Activated naive CD8-positive, alpha-beta T cell treated with anti-CD3 and anti-CD28 coated beads, Interleukin-2, amount 50 U/mL, for 24 hours (primary cell): ENCODE measurements at places on chromosomes 11 and 22.
A peak's percentile ranks its signal among the peaks of the same experiment; 100 is the strongest.

DNA sequence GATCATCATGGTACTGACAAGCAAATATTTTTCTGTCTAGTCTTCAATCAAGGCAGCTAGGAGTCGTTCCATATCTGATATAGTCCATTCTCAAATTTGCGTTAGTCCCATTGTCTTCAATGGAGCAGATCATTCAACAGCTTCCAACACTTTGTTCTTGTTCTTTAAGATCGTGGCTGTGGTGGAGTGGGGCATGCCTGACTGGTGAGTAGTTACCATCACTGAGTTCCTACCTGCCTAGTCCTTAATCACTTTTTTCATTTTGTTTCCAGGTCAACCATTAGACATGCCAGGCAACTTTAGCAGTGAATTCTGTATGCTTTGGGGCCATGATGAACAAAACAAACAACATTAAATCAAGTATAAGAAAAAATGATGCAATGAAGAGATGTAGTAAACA lies 693.1 kb upstream of the KIRREL3 start:
- H3K27me3 ChIP-seq: no peaks in the 10 kb centered on the region
- no peaks in the 10 kb centered on the region for H3K4me1 ChIP-seq
- no peaks in the 10 kb centered on the region for H3K36me3 ChIP-seq
- H3K4me3 ChIP-seq: no peak overlapping the region
- H3K27ac ChIP-seq: no peak overlapping the region

DNA sequence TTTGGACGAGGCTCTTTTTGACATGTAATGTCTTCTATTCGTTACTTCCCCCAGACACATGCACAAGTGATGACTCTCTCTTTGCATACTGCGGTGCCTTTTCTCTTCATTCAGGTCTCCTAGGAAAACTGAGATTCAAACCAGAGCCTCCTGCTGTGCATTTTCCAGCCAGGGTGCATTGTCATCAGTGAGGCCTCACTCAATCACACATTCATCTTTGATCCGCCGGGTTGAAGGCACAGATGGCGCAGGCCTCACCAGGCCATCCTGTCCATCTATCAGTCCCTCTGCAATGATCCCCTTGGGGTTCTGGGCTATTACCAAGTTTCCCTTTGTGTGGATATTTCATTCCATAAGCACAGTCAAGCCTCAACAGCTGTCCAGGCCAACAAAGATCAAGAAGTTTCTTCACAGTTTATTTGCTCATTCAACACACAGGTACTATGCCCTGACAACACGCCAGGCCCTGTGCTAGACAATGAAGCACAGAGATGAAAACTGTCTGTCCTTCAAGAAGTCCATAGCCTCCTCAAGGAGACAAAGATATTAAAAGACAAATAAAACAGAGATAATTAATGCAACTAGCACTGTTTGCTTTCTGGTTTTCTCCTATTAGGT lies 107.8 kb downstream of the LARGE1 start:
- no peaks in the 10 kb centered on the region for H3K27me3 ChIP-seq
- H3K4me1 ChIP-seq: peaks cover 3% of the 10 kb centered on the region
- H3K27ac ChIP-seq: no peak overlapping the region
- no peaks in the 10 kb centered on the region for H3K36me3 ChIP-seq

GRCh38 chr11:90874986-90875385 lies 652.1 kb upstream of the CHORDC1 start:
- no peaks in the 10 kb centered on the region for H3K4me1 ChIP-seq
- no peak overlapping the region for H3K27ac ChIP-seq
- H3K27me3 ChIP-seq: no peaks in the 10 kb centered on the region
- H3K4me3 ChIP-seq: no peak overlapping the region

DNA sequence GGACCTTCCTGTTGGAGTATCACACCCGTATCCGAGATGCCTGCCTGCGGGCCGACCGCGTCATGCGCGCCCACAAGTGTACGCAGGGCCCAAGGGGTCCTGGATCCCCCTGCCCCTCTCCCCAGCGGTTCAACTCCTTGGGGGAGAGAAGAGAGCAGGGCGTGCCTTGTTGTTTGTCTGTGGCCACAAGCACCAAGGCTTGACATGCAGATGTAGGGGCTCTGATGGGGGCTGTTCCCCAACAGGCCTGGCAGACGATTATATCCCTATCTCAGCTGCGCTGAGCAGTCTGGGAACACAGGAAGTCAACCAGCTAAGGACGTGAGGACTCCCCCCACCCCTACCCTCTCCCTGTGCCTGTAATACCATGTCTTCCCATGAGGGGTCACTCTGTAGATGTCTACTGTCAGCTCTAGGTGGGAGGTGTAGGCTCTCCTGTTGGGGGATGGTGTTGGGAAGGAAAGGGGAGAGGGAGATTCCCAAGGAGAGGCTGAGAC lies 6.8 kb downstream of the CFL1 start:
- peaks cover 18% of the 10 kb centered on the region for H3K4me1 ChIP-seq
- H3K36me3 ChIP-seq: peaks cover 44% of the 10 kb centered on the region
- no peak overlapping the region for H3K4me3 ChIP-seq
- H3K27ac ChIP-seq: no peak overlapping the region
- no peaks in the 10 kb centered on the region for H3K27me3 ChIP-seq
- no peak for DNase-seq

- no peak overlapping the region for H3K4me3 ChIP-seq
- H3K27ac ChIP-seq: no peak overlapping the region
- peaks cover 97% of the 10 kb centered on the region for H3K4me1 ChIP-seq
- DNase-seq: no peak
- H3K27me3 ChIP-seq: no peaks in the 10 kb centered on the region
These were observed 14.8 kb downstream of the FLI1 start for GRCh38 chr11:128708660-128709059.

DNA sequence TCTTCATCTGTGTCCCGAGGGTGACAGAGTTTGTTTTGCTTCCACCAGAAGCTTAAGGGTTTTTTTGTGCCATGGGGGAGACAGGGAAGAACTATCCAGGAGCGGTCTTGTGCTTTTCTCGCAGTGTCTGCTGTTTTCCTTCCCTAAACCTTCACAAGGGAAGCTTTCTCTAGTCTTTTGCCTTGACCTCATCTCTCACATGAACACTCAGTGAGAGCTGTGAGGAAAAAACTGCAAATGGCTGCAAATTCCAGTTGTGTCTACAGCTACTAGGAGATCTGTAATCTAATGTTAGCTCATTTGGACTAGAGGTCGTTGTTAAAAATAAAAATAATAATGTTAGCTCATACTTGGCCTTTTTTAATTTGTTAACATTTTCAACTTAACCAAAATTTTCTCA lies 264.7 kb upstream of the SESN3 start:
- no peak overlapping the region for H3K4me3 ChIP-seq
- no peaks in the 10 kb centered on the region for H3K27me3 ChIP-seq
- no peak for DNase-seq
- H3K4me1 ChIP-seq: no peaks in the 10 kb centered on the region
- H3K27ac ChIP-seq: no peak overlapping the region
- no peaks in the 10 kb centered on the region for H3K36me3 ChIP-seq

GRCh38 chr11:16606784-16607674 lies 131.4 kb upstream of the C11orf58 start:
- peaks cover 30% of the 10 kb centered on the region for H3K4me1 ChIP-seq
- peak overlapping the region; percentile 76 for H3K4me3 ChIP-seq
- peaks cover 43% of the 10 kb centered on the region for H3K27me3 ChIP-seq
- H3K27ac ChIP-seq: peak overlapping the region; percentile 74
- H3K36me3 ChIP-seq: peaks cover 8% of the 10 kb centered on the region

DNA sequence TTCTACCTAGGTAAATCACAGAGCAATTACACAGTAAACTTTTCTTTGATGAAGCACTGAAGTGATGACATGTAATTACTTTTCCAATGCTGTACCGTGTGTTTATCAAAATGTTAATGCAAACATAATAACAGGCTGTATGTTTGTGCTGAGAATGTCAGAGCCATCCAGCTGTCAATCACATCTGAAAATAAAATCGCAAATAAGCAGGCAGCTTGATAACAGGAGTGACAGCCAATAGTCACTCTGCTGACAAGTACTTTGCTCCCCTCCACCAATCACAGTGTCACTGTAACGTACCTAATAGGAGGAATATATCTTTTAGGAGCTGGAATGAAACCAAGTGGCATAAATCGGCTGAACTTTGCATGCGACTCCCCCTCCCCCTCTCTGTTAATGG lies 119.7 kb downstream of the KIRREL3 start:
- no peaks in the 10 kb centered on the region for H3K4me1 ChIP-seq
- H3K27me3 ChIP-seq: peaks cover 3% of the 10 kb centered on the region
- no peak for DNase-seq
- H3K27ac ChIP-seq: no peak overlapping the region
- H3K36me3 ChIP-seq: no peaks in the 10 kb centered on the region

GRCh38 chr22:43289531-43289963 lies 53.6 kb downstream of the SCUBE1 start:
- H3K27ac ChIP-seq: no peak overlapping the region
- peaks cover 2% of the 10 kb centered on the region for H3K27me3 ChIP-seq
- no peak for DNase-seq
- no peaks in the 10 kb centered on the region for H3K36me3 ChIP-seq

DNA sequence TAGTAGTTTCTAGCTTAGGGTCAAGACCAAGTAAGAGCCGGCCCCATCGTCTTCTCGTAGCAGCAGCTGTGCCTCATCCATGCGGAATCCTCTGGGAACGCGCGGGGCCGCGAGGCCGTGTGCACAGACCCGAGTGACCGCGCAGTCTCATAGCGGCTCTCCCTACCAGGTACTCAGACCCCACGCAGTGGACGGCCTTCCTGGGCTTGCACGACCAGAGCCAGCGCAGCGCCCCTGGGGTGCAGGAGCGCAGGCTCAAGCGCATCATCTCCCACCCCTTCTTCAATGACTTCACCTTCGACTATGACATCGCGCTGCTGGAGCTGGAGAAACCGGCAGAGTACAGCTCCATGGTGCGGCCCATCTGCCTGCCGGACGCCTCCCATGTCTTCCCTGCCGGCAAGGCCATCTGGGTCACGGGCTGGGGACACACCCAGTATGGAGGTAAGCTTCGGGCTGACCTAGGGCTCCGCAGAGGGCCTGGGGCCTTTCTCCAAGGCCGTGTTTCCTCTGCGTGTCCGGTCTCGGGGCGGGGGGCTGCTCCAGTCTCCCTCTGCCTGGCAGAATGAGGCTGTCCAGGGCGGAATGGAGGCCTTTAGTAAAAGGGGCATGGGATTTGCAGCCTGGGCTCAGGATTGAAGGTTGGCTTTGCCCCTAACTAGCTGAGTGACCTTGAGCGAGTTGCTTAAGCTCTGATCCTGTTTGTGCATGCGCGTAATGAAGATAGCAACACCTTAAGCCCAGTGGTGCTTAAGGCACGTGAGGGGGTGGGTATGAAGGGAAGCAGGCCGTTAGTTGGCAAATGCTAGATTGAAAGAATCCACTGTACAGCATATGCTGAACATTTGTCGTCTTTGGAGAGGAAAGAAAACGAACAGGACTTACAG lies 48.9 kb downstream of the ST14 start:
- H3K36me3 ChIP-seq: no peaks in the 10 kb centered on the region
- H3K4me1 ChIP-seq: no peaks in the 10 kb centered on the region
- no peak overlapping the region for H3K27ac ChIP-seq
- DNase-seq: no peak

- no peaks in the 10 kb centered on the region for H3K27me3 ChIP-seq
- peak; percentile 73 for DNase-seq
- no peak overlapping the region for H3K4me3 ChIP-seq
- H3K36me3 ChIP-seq: no peaks in the 10 kb centered on the region
- no peak overlapping the region for H3K27ac ChIP-seq
These were observed 206.5 kb upstream of the CTSC start for GRCh38 chr11:88543902-88544655.

DNA sequence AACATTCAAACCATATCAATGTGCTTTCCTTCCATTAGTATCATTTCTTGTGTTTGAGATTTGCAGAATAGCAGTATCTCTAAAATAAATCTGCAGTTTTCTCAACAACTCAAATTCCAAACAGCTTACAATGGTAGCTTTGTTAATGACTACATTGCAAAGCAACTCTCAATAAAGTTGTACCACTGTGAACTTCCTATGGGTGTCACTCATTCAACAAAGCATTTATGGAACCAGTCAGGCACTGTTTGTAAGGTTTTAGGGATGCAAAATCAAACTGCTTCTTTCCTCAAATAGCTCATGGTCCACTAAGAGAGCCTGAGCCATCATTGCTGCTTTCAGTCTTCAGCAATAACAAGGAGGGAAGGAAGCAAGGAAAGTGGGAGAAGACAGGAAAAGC lies 91.0 kb downstream of the CCDC83 start:
- H3K36me3 ChIP-seq: peaks cover 7% of the 10 kb centered on the region
- H3K27me3 ChIP-seq: no peaks in the 10 kb centered on the region
- DNase-seq: no peak
- peaks cover 47% of the 10 kb centered on the region for H3K4me1 ChIP-seq
- no peak overlapping the region for H3K27ac ChIP-seq
- no peak overlapping the region for H3K4me3 ChIP-seq

DNA sequence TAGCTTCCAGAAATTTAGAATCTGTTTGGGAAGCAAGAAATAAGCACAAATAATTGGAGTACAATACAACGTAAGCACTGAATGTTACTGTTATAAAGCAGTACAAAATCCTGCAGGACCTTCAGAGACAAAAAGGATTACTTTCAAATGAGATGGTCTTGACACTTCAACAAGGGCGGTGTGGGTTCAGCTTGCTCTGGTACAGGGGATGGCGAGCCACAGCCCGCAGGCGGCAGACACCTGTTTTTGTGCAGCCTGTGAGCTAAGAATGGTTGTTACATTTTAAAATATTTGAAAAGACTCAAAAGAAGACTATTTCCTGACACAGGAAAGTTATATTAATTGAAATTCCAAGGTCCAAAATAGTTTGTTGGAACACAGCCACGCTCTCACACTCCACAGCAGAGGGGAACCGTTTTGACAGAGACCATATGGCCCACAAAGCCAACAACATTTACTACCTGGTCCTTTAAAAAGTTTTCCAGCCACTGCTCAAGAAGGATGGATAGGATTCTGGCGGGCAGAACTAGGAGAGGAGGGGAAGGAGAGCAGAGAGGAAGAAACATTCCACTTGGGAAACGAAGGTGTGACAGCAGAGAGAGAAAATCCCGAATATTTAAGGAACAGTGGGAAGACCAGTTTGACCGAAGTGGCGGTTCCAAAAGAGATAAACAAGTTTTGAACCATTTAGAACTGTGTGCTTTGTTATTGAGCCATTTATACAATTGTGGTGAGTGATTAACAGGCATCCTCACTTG lies 6.3 kb downstream of the PRDM10 start:
- H3K4me1 ChIP-seq: peaks cover 27% of the 10 kb centered on the region
- H3K36me3 ChIP-seq: peaks cover 11% of the 10 kb centered on the region
- H3K4me3 ChIP-seq: no peak overlapping the region
- no peak overlapping the region for H3K27ac ChIP-seq
- H3K27me3 ChIP-seq: no peaks in the 10 kb centered on the region

GRCh38 chr11:17063171-17064002 lies 14.1 kb downstream of the RPS13 start:
- H3K36me3 ChIP-seq: no peaks in the 10 kb centered on the region
- DNase-seq: peak; percentile 74
- no peak overlapping the region for H3K27ac ChIP-seq
- H3K27me3 ChIP-seq: no peaks in the 10 kb centered on the region
- no peaks in the 10 kb centered on the region for H3K4me1 ChIP-seq

- H3K36me3 ChIP-seq: no peaks in the 10 kb centered on the region
- no peak overlapping the region for H3K4me3 ChIP-seq
- no peaks in the 10 kb centered on the region for H3K4me1 ChIP-seq
- DNase-seq: no peak
- no peaks in the 10 kb centered on the region for H3K27me3 ChIP-seq
These were observed 35.2 kb downstream of the KCNJ4 start for GRCh38 chr22:38419858-38420160.

- peaks cover 3% of the 10 kb centered on the region for H3K4me1 ChIP-seq
- H3K4me3 ChIP-seq: no peak overlapping the region
- no peak for DNase-seq
- H3K27ac ChIP-seq: no peak overlapping the region
These were observed 71.8 kb downstream of the BTBD10 start for GRCh38 chr11:13391217-13391616.

- H3K4me3 ChIP-seq: peak overlapping the region; percentile 94
- H3K27me3 ChIP-seq: peaks cover 6% of the 10 kb centered on the region
- H3K4me1 ChIP-seq: peaks cover 56% of the 10 kb centered on the region
- peak overlapping the region; percentile 98 for H3K27ac ChIP-seq
These were observed 737 bp upstream of the STIP1 start for GRCh38 chr11:64185175-64185692.
